Type B pancreatic cell (in vitro differentiated cells): ENCODE measurements at places on chromosomes 12 and 14.

GRCh38 chr12:122111089-122111641 is 32.6 kb downstream of the MLXIP start:
- no peak for DNase-seq

DNA sequence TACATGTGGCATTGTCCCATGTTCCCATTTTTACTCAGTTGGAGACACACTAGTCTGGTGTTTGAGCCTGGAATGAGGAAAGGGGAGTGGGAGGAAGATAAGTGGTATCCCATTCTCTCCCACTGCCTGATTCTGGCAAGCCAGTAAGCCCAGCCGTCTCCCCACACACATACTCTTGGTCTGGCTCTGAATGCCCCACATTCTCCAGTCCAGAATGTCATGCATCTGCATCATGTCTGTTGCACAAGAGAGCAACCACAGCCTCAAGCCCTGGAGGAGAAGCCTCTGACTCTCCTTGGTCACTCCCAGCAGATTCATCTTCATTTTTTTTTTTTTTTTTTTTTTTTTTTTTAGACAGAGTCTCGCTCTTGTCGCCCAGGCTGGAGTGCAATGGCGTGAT is 48.0 kb downstream of the DRAM1 start:
- no peak for DNase-seq

DNA sequence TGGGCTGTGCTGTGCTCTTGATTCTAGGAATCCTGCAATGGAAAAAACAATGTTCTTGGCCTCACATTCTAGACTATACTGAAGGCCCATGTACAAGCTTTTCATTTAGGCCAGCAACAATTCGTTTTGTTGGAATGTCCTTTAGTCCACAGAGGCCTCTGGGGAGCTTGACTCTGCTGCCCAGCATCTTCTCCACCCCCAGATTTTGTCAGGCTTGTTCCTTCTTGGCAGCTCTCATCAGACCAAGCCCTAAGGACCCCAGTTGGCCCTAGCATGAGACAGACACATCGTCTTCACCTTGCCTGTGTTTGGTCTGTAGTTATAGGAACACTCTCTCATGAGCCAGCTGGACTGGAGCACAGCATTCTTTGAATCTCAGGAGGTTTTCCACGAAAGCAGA is 300.1 kb downstream of the VRK1 start:
- no peak for DNase-seq

DNA sequence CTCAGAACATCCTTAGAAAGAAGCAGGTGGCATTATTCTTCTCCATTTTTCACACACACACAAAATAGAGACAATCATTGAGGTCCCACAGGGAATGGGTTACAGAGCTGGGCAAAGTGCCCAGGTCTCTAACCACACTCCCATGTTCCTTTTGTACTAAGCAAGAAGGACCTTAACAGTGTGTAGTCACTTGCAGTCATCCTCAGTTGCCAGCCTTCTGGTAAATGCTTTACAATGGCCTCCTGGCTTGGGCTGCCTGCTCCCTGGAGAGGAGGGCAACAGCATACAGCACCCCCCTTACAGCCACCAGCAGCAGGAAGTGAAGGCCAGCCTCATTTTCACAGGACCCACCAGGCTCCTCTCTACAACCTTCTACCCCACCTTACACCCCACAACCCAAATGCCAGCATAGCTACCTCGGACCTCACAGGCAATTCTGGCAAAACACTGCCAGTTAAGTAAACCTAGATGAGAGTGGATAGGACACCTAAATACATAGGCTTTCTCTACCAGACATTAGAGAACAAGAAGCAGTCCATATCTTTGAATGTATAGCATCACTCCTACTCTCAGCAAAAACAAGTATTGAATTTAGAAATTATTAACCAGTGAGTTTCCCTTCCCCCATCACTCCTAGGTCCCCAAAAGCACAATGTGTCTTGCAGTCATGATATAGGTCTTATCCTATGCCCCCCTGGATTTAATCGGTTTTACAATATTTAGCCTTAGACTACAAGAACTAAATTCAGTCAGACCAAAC is 88.1 kb downstream of the PPP2R5E start:
- DNase-seq: no peak

- no peak for DNase-seq
Observed at GRCh38 chr12:89571491-89572195, 45.8 kb upstream of the POC1B start.

GRCh38 chr12:122865268-122866231 is 30.3 kb downstream of the HIP1R start:
- no peak for DNase-seq

GRCh38 chr12:34393821-34394150 is 371.5 kb downstream of the ALG10 start:
- peak; percentile 44 for DNase-seq

- no peak for DNase-seq
Observed at GRCh38 chr12:30870491-30871265, 55.9 kb upstream of the TSPAN11 start.

GRCh38 chr14:100317912-100318808 is 5.0 kb upstream of the SLC25A47 start:
- DNase-seq: no peak

DNA sequence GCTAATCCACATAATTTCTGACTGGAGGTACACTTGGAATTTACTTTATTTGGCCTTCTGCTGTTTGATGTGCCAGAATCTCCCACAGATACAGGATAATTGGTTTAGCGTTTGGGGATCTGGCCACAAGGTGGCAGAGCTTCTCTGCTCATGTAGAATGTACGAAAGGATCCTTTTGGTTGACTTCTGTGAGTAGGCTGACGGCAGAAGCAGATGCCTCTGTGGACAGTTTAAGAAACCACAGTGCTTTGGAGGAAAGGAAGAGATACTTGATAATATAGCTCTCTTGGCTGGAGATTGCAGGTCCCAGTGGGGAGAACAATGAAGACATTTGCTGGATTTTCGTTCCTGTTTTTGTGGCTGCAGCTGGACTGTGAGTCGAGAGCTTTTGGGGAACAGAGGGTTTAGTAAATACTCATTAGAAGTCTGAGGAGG is 75.3 kb upstream of the OR4E1 start:
- no peak for DNase-seq

GRCh38 chr12:45269412-45269751 is 53.5 kb downstream of the ANO6 start:
- DNase-seq: no peak

- no peak for DNase-seq
Observed at GRCh38 chr14:77508249-77508648, 9.6 kb upstream of the ISM2 start.

DNA sequence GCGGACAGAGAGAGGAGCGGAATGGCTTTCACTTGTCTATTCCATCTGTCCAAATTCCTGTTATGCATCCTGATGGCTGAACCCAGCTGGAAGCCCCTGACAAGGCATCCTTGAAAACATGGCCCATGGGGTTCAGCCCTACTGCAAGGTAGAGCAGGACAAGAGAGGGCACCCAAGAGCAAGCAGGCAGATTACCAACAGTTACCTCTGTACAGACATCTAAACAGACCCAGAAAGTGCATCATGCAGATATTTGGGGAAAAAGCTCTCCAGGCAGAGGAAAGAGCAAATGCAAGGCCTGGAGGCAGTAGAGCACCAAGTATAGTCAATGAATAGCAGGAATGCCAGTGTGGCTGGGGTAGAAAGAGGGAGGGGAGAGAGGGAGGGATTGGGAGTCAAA is 407.5 kb downstream of the PCNX1 start:
- no peak for DNase-seq

GRCh38 chr12:15540469-15540872 is 218.2 kb downstream of the PTPRO start:
- no peak for DNase-seq

GRCh38 chr12:93266-94005 is 26.9 kb downstream of the IQSEC3 start:
- DNase-seq: no peak
